ENCODE measurements at places on chromosomes 6 and 20. TPM values are rescaled to one million over a fixed set of nuclear protein-coding genes. Genes with fewer than 3 reads are reported as not detected.

GRCh38 chr6:52984247-52984646, 10.8 kb downstream of the GSTA4 start:
- peak; percentile 33 for DNase-seq

The IRAK1BP1 gene
- total RNA-seq = 6.5 TPM

DNA sequence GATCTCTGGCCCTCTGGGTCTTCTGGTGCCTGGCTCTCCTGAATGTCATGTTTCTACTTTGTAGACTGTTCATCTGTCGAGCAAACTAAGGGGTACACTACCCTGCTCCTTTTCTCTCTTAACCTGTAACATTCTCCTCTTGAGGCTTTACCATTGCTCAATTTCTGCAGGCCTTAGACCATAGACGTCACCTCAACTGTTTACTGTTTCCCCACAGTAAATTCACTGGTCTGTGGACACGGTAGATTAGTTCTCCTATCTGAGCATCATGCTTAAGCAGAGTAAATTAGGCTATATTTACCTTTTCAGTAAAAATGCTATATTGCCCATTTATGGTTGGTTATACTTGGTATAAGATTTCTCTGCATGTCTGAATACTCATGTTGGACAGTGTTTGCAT, 40.5 kb downstream of the MCM8 start:
- no peak for DNase-seq

The PPP1R14C gene
- 46.8 TPM for total RNA-seq

The ESR1 gene
- total RNA-seq = 0.33 TPM

The MACROD2 gene
- total RNA-seq = 3.2 TPM

The IL17F gene
- total RNA-seq = not detected

The DTNBP1 gene
- total RNA-seq = 2.8 TPM

The CDH26 gene
- 0.33 TPM for total RNA-seq

The FAM83B gene
- 52.2 TPM for total RNA-seq

DNA sequence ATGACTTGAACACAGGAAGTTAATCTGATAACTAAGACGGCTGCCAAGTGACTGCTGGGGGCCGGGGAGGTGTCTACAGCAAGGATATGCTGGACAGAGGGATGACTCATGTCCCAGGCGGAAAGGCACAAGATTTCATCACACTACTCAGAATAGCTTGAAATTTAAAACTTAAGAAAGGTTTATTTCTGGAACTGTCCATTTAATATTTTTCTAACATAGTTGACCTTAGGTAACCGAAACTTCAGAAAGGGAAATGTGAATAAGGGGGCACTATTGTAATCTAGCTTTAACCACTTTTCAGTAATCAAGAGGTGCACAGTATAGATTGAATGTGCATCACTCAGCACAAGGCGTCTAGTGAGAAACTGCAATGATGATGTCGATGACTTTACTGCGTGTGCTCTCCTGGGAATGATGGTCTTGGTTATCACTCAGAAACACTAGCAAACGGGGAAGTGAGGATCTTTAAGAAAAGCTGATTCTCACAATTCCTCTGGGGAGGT, 171.5 kb downstream of the QKI start:
- peak; percentile 53 for DNase-seq

DNA sequence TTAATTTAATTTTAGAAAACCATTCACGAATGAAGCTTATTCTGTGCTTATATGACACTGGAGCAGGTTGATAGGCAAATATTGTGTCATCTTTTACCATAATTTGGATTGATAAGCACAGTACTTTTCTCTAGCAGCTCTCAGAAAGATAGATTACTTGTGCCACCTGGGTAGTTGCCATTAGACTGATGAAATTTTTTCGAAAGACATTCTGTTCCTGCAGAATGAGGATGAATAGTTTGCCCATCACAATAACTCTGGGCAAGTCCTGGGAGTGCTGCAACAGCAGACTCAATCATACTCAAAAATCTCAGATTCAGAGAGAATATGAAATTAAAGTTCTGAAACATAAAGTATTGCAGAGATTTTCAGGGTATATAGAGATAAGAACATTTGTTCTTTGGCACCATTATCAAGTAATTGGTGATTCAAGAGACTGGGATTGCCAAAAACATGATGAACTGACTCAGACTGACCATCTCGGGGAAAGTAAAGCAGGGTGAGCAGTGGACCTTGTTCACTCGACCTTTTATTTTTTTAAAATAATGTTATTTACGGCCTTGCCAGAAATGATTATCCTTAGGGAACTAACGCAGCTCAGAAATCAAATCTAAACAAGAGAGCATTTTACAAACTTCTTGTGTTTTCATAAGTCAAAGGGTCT, 65.8 kb upstream of the PTCHD4 start:
- no peak for DNase-seq

The AVP gene
- total RNA-seq = not detected

The ZC2HC1B gene
- total RNA-seq = not detected

- no peak for DNase-seq
Observed at GRCh38 chr6:1645466-1646185, 35.9 kb downstream of the FOXC1 start.

DNA sequence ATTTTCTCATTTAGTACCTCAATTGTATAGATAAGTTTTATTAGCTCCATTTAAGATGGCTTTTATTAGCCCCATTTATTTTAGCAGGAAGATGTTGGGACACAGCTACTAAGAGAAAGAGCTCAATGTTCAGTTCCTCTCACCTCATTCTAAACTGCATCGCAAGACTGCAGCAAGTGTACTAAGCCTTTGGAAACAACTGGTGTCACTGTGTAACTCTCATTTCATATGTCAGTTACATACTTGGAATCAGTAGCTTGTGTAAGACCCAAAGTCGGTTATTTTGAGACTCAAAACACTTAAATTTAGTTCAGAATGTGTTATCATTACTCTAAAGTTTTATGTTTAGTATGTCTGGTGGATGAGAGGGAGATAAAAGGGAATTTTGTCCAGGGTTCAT, 482.9 kb downstream of the BMP2 start:
- DNase-seq = no peak

DNA sequence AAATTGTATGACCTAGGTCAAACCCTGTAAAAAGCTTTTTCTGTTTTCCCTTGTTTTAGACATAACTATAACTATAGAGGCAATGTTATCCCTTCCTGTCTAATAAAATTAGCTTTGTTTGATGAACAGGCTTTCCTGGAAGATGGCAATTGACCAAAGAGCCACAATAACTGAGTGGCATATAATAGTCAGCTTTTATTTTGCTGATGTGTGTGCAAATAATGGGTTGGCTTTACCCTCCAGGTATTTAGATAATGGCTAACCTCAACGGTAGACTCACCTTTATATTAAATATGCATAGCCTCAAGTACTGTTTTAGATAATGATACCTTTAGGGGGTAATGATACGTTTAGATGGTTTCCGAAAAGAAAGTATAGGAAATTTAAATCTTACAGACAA, 15.0 kb downstream of the TBXT start:
- no peak for DNase-seq

The DLK2 gene
- total RNA-seq = 45.2 TPM

The STX7 gene
- total RNA-seq = 44.3 TPM

- DNase-seq = no peak
Observed at GRCh38 chr6:3388786-3389185, 68.1 kb downstream of the SLC22A23 start.

The PXMP4 gene
- total RNA-seq = 5.3 TPM

The KHDRBS2 gene
- not detected for total RNA-seq

The MYO6 gene
- 49.8 TPM for total RNA-seq

The MUC21 gene
- total RNA-seq = not detected

The CDSN gene
- total RNA-seq = 0.29 TPM

The GGTLC1 gene
- total RNA-seq = not detected

- DNase-seq = no peak
Observed at GRCh38 chr6:62042429-62042828, 243.6 kb downstream of the KHDRBS2 start.

GRCh38 chr6:30768634-30769087, 24.3 kb upstream of the IER3 start:
- no peak for DNase-seq

DNA sequence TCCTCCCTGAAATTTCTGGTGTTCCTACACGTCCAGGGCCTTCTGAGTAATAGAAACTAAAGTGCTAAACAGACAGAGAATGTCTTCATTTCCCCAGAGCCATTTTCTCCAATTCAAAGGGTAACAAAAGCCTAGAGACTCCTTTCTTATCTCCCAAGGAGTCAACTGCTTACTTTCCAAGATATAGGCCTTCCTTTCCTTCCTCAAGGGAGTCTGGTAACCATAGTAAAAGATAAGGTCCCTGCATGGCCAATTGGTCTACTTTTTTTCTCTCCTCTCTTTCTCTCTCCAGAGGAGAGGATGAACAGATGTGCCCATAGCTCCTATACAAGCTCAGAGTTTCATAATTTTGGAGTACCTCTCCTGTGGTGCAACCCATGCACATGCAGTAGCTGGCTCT, 185.7 kb downstream of the ASCC3 start:
- DNase-seq = no peak

DNA sequence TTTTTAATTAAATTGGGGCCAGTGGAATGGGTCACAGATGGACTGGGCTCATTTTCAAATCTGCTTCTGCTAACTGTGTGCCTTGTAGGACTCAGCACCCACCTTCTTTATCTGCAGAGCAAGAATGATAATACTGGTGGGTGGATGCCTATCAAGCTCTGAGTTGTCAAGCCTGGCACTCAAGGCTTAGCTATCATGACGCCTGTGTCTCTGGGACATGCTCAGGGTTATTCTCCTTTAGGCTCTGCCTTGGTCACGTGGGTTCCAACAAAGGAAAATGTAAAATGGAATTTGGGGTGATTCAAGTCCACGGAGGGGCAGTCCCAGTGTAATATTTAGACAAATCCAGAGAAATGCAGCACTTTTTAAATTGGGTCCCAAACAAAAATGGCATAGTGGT, 202.3 kb downstream of the TSHZ2 start:
- no peak for DNase-seq

The HAO1 gene
- total RNA-seq = not detected

- DNase-seq = no peak
Observed at GRCh38 chr20:59774921-59775686, 158.3 kb downstream of the SYCP2 start.

DNA sequence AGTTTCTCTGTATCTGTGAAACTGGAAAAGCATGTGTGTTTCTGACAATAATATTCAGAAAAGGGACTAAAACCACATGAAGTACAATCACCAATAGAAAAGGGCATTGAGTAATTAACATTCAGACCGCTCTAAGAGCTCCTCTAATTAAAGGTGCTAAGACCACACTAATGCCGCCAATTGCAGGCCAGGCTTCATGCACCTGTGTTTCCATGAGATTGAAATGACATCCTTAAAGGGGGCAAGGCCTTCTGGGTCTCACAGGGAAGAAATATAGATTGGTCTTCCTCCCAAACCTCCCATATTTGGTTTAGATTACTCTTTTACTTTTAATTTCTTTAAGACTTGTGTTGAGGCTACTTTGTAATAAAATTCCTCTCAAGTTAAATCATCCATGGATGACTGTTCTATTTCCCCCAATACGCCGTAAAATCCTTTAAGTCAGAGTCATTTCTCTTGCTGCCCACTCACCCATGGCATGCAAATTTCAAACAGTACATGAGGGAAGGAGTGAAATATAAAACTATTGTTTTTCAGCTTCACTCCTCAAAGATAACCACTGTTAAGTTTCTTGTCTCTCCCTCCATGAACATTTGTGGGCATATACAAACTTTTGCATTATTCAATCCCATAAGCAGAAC, 110.6 kb downstream of the UBE3D start:
- DNase-seq = peak; percentile 26

DNA sequence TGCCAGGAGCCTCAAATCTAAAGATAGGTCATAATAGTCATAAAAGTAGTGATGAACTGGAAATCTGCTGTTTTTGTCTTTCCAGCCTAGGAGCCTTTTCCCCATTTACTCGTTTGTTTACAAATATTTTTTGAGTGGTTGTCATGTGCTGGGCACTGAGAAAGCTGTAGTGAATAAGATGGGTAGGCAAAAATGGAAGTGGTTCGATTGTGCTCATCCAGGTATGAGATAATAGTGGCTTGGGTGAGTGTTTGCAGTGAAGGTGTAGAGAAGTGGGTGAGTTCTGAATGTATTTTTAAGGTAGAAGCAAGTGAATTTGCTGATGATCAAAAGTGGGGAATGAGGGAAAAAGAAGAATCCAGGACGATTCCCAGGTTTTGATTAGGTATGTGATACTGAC, 53.0 kb downstream of the CARMIL1 start:
- no peak for DNase-seq

- no peak for DNase-seq
Observed at GRCh38 chr20:18436847-18437246, 30.0 kb downstream of the DZANK1 start.

The HLA-DQA2 gene
- not detected for total RNA-seq

- DNase-seq = no peak
Observed at GRCh38 chr6:27333642-27334040, 21.6 kb upstream of the POM121L2 start.

The SFT2D1 gene
- 31.0 TPM for total RNA-seq

DNA sequence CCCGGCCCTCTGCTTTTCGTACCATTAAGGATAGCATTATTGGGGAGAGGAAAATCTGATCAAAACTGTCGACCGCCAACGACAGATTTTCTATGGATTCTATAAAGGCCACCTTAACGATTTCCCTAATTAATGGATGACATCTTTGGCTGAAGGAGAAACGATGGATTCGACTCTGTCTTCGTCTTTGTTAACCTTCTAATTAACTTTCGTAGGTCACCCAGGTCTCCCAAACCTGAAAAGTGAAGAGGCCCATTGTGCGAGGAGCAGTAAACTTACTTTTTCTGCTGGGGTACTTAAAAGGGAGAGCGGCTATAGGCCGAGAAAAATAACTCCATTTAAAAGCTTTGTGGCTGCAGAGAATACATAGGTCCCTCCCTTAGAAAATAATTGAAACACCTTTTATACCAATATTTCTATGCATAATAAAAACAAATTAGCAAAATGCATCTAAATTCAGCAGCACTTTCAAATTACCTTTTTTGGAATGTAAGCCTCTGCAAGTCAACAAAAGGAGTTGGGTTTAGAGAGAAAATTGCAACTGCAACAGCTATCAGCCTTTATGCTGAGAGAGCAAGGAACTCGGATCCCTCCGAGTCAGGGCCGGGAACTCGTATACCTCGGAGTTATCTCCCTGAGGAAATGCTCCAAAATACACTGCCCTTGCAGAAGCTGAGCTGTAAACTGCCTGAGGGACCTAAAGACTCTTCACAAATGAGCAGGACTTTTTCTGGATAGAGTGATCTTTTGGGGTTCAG, 31.4 kb upstream of the NR2E1 start:
- no peak for DNase-seq

- no peak for DNase-seq
Observed at GRCh38 chr20:40957265-40957760, 71.3 kb upstream of the TOP1 start.

GRCh38 chr6:82569022-82569421, 205.4 kb downstream of the TPBG start:
- DNase-seq = no peak

- peak; percentile 71 for DNase-seq
Observed at GRCh38 chr20:50335105-50335504, 144.5 kb downstream of the CEBPB start.

GRCh38 chr6:39365281-39366074, 43.0 kb upstream of the KCNK16 start:
- DNase-seq = peak; percentile 51

GRCh38 chr6:15456422-15456821, 206.4 kb downstream of the DTNBP1 start:
- no peak for DNase-seq

- DNase-seq = peak; percentile 82
Observed at GRCh38 chr6:73694711-73695411, 1.1 kb upstream of the CD109 start.

The GTPBP2 gene
- 46.5 TPM for total RNA-seq
